Mesothelial cell of epicardium (in vitro differentiated cells): ENCODE measurements at places on chromosomes 4 and X.

DNA sequence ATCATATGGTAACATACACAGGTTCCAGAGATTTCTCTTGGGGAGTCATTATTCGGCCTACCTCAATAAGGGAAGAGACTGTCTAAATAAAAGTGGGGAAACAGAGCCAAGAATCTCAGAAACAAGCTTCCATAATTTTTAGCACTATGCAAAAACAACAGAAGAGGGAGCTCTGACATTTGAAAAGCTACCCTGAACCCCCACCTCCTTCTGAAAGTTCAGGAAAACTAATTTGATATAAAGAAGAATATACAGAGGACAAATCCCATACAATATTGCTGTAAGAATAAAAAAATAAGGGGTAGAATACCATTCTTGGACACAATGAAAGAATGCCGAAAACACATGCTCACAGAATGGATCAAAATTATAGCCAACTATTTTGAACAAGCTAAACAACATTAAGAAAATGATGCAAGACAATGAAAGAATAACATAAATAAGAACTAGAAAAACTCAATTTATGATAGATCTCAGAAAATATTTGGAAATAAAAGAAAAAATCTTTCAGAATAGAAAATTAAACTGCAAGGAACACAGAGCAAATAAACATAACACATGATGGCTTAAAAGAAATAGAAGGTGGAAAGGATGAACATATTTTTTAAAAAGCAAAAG lies 14.4 kb upstream of the ZNF41 start:
- DNase-seq, result no peak

GRCh38 chrX:72566448-72566847 lies 6.2 kb downstream of the HDAC8 start:
- no peak for DNase-seq

- DNase-seq, result peak; percentile 67
These were observed 6.6 kb downstream of the GUCY2F start for GRCh38 chrX:109475174-109475891.

DNA sequence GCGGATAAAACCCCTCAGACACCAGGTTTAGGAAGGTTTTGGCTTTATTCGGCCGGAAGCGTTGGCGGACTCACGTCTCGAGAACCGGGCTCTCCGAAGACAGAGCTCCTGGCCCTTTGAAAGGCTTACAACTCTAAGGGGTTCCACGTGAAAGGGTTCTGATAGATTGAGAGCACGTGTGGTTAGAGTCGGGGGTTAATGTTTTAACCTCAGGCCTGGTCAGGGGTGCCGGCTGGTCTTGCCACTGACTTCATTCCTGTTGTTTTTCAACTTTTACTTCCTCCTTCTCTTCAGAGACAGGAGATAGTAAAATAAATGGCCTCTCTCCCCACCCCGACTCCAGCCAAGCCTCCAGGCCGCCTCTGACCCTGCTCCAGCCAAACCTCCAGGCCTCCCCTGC lies 4.7 kb upstream of the ASMT start:
- no peak for DNase-seq

GRCh38 chr4:4838051-4838935 lies 21.2 kb upstream of the MSX1 start:
- DNase-seq, result no peak

GRCh38 chrX:12949205-12949926 lies 25.5 kb upstream of the TMSB4X start:
- DNase-seq, result no peak

- no peak for DNase-seq
These were observed 31.4 kb upstream of the FHL1 start for GRCh38 chrX:136115904-136116297.

DNA sequence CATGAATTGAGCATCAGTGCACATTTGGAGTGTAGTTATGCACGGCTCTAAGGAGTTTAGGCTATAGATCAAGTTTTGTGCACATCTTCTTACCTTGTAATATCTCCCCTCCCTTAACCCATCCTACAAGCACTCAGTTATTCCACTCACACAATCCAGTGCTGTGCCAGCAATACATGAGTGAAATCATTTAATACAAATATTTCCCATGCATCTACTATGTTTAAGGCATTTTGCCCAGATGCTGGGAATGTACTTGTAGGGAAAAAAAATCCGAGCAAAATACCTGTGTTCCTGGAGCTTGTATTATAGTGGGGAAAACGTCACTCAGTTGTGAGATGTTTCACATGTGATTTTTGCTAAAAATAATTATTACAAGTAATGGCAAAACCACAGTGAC lies 191.6 kb upstream of the LDB2 start:
- DNase-seq, result no peak

GRCh38 chr4:6338175-6338950 lies 68.7 kb downstream of the WFS1 start:
- DNase-seq, result no peak

DNA sequence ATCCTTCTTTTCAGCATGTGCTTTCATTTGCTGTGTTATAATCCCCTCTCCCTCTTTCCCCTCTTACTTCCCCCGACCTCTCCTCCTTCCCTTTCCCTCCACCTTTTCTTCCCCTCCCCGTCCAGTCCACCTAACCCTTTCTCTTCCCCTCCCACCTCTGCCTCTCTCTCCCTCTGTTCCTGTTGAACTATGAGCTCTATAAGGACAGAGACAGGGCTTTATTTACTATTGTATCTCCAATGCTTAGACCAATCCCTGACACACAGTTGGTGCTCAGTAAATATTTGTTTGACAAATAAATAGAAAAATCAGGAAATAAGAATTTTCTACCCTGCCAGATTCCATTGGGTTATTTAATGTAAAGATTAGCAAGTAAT lies 60.8 kb downstream of the EGF start:
- DNase-seq, result no peak

DNA sequence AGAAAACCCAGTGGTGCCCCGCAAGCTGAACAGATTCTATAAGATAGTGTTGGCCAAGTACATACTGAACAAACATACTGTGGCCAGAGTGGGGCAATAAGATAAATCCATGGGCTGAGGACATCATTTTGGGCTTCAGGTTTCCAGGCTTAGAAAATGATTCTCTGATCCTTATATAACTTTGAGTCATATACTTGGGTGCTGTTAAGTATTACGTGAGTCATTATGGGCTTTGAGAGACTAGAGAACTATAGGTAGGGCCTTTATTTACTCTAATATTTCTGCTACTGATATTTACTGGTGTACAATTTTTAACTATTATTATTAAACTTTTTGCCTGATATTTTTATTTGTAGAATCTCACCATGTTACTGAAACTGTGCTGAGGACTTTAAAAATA lies 586.1 kb downstream of the CENPC start:
- no peak for DNase-seq

GRCh38 chr4:44668526-44668925 lies 9.7 kb upstream of the GUF1 start:
- DNase-seq, result no peak

GRCh38 chr4:115515772-115516171 lies 402.4 kb upstream of the NDST4 start:
- DNase-seq, result no peak

DNA sequence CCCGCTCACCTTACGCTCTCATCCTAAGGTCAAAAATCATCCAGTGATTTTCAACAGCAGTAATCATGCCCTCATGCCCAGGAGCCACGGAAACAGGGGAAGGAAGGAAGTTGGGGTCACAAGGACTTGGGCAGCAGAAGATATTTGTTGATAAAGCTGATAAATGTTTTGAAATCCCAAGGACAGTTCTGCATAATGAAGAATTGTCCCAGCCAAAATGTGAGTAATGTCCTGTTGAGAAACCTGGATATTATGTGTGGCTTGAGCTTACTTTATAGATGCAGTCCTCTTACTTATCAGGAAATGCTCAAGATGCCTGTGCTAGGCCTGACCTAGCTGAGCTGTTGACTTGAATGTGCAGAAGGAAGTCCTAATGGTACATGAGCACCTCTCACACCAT lies 263.0 kb upstream of the ZFP42 start:
- DNase-seq, result no peak

DNA sequence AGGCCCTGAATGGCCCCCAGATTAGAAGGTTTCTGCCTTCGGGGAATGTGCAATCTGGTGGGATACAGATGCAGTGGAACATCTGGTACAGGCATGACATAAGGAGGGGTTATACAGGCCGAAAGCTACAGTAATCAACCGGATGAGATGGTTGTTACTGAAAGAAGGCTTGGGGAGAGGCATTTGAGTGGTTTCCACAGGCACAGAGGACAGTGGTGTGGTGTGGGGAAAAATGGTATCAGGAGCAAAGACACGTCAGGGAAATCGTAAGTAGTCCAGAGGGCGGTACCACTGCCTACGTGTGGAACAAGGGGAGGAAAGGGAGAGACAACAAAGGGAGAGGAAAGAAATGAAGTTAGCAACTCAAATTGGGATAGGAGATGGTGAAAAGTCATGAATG lies 3.0 kb downstream of the PDLIM3 start:
- DNase-seq, result no peak

DNA sequence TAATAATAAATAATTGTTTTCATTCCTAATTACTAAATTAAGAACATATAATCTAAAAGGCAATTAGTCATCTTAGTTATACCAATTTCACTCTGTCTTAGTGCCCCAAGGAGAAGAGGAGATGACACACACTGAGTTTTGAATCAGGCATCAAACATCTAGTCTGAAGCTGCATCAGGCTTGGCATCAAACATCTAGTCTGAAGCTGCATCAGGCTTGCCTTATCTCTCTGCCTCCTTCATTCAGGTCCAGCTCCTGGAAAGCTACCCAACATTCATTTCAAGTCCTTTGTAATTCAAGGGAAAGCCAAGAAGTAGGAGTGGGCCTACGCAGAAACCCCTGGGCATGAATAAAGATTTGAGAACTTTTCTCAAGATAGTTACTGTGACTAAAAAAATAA lies 62.2 kb downstream of the SH3RF1 start:
- DNase-seq, result no peak

- no peak for DNase-seq
These were observed 114.1 kb downstream of the MXRA5 start for GRCh38 chrX:3232262-3232923.

DNA sequence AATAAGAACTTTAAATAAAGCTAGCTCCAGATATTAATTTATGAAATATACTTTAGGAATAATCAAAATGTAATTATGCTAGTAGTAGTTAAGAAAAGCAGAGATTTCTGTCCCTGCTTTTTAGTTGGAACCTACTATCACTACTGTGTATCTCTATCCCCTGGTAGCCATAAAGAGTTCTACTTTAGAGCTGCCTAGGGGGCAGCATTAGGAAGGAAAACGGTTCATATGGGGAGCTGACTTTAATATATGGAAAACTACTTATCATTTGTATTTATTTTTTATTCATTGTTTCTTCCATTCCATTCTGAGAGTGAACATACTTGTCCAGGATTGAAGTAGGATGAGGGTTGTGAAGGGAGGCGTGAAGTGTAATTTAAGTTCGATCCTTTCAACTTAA lies 40.9 kb downstream of the CPEB2 start:
- DNase-seq, result no peak

GRCh38 chr4:162943263-162943662 lies 223.4 kb downstream of the NAF1 start:
- no peak for DNase-seq

- no peak for DNase-seq
These were observed 3.6 kb downstream of the ATP2B3 start for GRCh38 chrX:153521034-153521433.

DNA sequence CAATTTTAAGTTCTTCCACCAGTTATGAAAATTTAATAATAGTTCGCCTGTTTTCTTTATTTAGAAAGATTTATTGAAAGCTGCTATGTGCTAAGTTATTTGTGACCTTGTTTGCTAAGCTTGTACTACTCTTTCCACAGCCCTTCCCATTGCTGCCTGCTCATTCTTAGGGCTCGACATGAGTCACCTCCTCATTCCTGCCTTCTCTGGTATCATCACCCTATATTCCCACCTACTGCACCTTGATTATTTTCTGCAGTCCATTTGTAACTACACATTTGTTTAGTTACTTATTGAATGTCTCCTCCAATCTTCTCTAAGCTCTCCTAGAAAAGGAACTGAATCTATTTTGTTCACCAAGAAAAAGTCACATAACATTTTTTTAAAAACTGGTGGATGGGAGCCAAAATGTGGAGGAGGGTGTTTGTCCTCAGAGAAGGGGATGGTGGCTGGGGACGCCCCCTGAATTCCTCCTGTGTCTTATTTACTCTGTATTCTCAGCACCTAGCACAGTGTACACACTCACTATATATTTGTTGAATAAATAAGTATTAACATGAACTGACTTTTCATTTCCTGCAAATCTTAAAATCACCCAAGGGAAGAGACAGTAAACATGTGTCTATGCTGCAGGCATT lies 3.7 kb upstream of the RAB9A start:
- no peak for DNase-seq

DNA sequence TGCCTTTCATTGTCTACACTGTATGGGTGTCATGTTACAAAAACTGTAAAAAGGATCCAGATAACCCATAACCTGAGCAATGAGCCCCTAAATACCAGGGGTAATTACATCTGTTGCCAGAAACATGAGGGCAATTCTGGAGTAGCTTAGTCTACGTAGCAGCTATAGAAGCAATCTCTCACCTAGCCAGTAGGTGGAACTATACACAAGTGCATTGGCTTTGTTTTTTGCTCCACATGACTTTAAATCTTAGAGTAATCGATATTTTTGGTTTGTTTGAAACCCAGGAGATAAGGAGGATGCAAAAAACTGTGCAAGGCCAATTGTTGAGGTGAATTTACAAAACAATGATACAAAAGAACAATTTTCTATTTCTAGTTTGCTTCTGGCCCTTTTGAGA lies 57.5 kb downstream of the GPR82 start:
- DNase-seq, result no peak

DNA sequence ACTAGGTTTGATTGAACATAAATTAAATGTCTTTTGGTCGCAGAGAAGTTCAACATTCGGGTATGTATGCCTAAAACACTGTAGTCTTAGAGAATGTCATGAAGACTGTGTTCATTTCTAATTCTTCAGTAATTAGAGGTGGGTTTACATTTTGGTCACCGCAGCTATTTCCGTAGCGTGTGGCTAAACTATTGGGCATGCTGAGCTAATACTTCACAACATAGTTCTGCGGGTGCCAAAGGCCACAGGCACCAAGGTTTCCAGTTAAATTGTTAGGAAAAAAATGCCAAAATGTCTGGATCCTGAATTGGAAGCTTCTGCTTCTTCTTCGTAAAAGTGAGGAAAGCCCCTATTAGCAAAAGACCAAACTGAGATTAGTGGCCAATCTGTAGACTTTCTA lies 25.1 kb downstream of the SMIM31 start:
- no peak for DNase-seq

- DNase-seq, result no peak
These were observed 590.0 kb downstream of the FSTL5 start for GRCh38 chr4:161573836-161574235.

GRCh38 chr4:31807036-31807435 lies 1086.9 kb downstream of the PCDH7 start:
- DNase-seq, result no peak

GRCh38 chr4:176277162-176277904 lies 8.3 kb upstream of the ASB5 start:
- DNase-seq, result peak; percentile 44

DNA sequence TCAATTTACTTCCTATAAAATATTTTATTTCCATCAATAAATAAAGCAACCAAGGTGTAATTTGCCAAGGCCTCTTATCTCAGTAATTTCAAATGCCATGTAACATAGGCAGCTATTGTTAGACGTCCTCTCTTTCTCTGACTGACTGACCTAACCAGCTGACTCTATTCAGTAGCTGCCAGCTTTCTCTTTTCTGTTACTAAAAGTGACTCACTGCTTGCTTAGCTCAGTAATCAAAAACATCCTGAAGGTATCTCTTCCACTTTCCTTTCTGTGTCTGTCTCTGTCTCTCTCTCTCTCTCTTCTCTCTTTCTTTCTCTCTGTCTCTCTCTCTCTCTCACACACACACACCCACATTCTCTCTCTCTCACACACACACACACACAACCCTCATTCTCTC lies 134.2 kb downstream of the SPOCK3 start:
- DNase-seq, result no peak
